Activated CD8-positive, alpha-beta memory T cell treated with anti-CD3 and anti-CD28 coated beads for 1 hour (primary cell): ENCODE measurements at places on chromosomes 5 and 9.

DNA sequence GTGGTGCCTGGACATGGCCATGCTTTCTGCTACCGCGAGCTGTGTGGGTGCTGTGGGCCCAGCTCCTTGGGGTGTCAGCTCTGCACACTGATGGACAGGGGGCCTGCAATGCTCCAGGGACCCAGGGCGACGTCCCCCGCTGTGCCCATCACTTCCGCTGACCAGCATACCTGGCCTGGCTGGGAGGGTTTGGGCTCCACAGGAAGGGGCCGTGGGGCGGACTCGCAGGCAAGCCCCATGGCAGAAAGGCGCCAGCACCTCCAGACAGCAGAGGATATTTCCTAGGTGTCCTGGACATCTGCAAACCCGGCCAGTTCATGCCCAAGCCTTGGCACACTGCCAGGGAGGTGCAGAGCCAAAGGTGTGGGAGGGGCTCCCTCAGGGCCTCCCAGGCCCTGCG lies 295.8 kb upstream of the IRX4 start:
- no peak for DNase-seq

GRCh38 chr9:10843151-10843550 lies 230.3 kb upstream of the PTPRD start:
- DNase-seq = no peak

DNA sequence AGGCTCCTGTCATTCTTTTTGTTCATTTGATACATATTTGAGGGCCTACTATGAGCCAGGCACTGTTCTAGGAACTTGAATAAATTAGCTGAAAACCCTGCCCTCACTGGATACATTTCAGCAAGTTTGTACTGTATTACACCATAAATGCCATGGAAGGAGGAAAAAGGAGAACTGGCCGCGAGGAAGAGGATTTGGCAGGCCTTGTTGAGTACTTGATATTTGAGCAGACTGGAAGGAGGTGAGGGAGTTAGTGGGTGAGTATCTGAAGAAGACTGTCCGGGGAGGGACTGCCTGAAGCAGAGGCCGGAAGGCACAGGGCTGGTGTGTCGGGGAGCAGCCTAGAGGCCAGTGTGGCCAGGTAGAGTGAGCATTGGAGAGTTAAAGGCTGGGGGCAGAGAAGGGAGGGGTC lies 4.5 kb downstream of the SNX30 start:
- DNase-seq = no peak

DNA sequence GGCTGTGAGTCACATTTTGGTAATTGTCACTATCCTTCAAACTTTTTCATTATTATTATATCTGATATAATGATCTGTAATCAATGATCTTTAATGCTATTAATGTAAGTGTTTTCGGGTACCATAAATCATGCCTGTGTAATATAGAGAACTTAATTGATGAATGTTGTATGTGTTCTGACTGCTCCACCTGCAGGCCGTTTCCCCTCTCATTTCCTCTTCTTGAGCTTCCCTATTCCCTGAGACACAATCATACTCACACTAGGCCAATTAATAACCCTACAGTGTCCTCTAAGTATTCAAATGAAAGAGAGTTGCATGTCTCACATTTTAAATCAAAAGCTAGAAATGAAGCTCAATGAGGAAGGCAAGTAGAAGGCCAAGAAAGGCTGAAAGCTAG lies 420.9 kb upstream of the SGCD start:
- DNase-seq = no peak

DNA sequence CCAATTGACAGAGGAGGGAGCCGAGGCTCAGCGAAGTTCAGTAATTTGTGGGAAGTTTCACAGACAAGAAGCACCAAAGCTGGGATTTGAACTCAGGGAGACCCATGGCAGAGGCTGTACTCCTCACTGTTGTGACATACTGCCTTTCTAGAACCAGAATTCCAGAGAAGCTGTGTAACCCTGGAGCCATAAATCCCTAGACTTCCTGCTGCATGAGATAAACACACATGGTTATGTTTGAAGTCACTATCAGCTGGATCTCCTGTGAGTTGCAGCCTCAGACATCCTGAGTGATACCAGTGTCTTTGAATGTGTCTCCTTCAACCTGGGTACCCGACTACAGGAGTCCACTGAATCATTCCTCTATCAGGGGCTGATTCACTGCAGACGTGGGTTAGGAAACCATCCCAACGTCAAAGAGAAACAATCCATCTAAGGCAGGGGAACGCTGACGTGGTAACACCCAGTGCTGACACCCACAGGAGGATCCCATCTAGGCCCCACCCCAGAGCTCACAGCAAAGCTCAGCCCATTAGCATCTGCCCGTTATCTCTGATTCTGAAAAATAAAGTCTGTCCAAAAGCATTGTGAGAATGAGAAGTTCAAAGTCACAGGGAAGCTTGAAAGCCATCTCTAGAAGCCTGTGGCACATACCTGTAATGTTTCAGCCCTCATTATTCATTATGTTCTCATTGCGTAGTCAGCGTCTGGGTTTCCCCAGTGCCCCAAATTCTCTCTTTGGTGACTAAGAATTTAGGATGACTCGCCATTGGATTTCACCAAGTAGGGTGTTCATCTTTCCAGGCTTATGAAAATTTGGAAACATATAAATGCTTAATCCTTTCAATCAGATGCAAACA lies 36.3 kb upstream of the BASP1 start:
- no peak for DNase-seq

GRCh38 chr5:15702102-15702501 lies 202.1 kb downstream of the FBXL7 start:
- DNase-seq = no peak

- DNase-seq = no peak
Measured at GRCh38 chr5:119570910-119571309, 58.4 kb upstream of the FAM170A start.

DNA sequence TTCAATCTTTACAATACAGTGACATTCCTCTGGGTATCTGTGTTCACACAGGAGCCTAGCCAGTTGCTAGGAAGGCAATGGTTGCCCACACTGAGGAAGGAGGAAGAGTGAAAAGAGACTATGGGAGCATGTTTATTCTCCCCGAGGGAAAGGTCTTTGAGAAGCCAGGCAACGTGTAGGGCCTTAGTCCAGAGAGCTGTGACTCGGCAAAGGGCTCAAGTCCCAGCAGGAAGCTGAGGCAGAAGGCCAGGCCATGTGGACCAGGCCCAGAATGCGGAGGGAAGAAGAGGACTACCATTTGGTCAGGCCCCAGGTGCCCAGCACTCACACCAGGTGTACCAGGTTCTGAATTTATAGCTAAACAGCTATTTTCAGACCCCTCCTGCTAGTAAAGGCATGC lies 136.6 kb upstream of the DMAC1 start:
- no peak for DNase-seq

DNA sequence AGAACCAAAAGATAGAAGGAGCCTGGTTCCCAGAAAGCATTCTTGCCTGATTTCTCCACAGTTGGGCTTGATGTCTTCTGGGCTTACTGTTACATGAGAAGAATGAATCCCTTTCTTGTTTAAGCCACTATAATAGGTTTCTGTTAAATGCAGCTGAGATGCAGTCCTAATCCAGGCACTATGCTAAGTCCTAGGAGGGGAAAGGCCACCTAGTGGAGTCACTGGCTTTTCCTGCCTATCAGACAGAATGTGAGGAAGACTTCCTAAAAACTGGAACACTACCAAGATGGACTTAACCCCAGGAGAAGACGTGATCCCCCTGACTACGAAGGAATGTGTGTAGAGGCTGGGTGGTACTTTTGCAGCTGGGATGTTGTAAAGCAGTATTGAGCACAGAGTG lies 34.3 kb upstream of the FSD1L start:
- no peak for DNase-seq

GRCh38 chr5:17287501-17288155 lies 70.2 kb downstream of the BASP1 start:
- DNase-seq = no peak

GRCh38 chr5:139100825-139101224 lies 97.3 kb downstream of the SIL1 start:
- no peak for DNase-seq

DNA sequence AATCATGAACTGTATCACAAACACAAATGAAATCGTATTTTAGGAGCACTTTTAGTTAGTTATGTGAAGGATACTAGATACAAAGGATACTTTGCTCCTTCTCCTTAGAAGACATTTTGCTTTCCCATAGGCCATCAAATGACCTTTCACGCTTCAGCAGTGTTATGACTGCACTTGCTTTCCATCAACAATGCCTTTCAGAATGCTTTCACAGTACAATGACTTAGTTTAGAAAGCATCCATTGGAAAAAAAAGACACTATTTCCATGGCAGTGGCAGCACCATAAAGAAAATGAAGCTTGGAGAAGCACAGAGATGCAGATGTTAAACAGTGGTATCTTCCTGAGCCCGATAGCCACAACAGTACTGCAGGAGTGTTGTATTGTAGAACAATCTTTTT lies 203.9 kb downstream of the PCSK1 start:
- DNase-seq = no peak

GRCh38 chr5:173456751-173457171 lies 128.5 kb upstream of the STC2 start:
- no peak for DNase-seq

DNA sequence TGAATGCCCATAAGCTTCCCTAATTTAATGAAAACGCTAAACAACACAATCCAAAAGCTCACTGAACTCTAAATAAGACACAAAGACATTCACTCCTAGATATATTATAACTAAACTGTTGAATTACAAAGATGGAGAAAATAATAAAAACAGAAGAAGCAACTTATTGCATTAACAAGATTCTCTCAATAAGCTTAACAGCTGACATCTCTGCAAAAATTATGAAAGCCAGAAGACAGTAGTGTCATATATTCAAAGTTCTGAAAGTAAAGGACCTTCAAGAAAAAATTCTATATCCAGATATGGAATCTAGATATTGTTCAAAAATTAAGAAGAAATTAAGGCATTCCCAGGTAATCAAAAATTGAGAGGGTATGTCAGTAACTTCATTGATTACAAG lies 957.8 kb upstream of the TYRP1 start:
- no peak for DNase-seq

DNA sequence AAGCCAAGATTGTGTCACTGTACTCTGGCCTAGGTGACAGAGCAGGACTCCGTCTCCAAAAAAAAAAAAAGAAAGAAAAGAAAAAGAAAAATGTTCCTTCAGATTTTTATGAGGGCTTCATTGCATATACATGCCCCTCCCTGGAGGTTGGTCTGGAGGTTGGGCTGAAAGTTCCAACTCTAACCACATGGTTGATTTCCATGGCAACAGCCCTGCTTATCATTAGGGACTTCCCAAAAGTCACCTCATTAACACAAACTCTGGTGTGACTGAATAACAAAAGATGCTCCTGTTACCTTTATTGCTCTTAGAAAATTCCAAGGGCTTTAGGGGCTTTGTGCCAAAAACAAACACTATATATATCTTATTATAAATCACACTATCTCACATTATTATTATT lies 113.8 kb downstream of the TMC1 start:
- DNase-seq = no peak

DNA sequence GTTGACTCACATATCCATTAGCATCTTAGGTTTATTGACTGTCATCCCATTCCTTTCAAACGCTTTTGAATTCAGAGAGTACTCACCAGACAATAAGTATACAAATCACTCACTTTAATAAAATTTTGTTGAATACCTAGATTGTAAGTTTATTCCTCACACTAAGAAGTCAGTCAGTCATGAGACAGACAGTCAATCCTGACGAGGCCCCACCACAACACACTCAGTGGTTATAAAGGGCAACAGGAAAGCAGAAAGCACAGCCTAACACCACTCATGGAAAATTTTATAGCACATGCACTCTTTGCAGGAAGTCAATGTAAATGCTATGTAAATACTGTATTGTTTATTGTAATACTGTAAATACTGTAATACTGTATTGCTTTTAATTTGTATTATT lies 176.3 kb upstream of the PTGER4 start:
- no peak for DNase-seq

DNA sequence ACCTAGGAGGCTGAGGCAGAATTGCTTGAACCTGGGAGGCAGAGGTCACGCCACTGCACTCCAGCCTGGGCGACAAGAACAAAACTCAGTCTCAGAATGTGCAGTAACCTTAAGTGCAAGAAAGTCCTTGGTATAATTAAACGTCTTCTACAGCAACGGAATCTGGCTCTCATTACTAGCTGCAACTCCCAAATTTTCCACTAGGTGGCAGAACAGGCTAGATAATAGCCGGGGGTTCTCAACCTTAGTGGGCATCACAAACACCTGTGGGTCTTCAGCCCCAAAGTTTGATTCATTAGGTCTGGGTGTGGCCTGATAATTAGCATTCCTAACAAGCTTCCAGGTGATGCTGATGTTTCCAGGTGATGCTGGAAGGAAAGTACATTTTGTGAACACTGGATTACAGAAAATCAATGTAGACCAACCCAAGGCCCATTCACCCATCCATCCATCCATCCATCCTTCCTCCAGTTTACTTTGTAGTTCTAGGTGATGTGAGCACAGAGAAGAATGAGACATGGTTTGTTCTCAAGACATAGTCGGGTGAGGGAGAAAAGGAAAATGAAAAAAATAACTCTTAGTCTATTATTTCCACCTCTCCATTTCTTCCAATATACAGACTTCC lies 37.3 kb downstream of the FBXW2 start:
- DNase-seq = peak; percentile 34

- no peak for DNase-seq
Measured at GRCh38 chr9:105089874-105090273, 154.6 kb upstream of the SLC44A1 start.

DNA sequence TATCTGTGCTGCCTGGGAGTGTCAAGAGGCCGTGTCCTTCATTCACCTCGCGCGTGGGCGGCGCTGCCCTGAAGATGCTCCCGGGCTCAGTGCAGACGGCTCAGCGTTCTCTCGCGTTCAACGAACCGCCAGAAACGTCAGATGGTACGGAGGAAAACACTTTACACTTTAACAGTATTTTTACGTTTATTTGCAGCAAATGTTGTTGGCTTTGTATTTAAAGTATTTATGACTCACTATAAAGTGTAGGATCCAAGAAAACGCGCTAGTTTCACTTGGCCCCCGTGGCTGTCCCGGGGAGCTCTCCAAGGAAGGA lies 544 bp upstream of the ERCC6L2 start:
- DNase-seq = peak; percentile 38

DNA sequence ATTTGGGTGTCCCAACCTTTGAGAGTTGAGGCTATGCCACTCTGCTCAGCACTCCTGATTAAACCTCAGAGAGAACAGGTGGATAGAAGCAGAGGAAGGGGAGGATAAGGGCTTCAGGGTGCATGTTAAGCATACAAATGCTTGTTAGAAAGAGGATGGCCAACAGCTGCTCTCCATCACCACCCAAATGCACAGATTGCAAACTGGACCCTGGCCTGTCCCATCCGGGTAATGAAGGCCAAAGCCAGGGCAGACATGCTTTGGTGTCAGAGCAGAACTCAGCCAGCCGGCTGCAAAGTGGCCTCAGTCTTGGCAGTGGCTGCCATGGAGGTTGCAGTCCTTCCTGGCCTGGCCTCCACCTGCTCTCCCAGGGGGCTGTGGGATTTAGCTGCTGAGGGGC lies 84.3 kb downstream of the SIL1 start:
- no peak for DNase-seq

- no peak for DNase-seq
Measured at GRCh38 chr5:169357291-169357690, 56.4 kb upstream of the SLIT3 start.
